Hypothalamus (tissue), 51 donors: ENCODE measurements at places on chromosomes 4 and X.

DNA sequence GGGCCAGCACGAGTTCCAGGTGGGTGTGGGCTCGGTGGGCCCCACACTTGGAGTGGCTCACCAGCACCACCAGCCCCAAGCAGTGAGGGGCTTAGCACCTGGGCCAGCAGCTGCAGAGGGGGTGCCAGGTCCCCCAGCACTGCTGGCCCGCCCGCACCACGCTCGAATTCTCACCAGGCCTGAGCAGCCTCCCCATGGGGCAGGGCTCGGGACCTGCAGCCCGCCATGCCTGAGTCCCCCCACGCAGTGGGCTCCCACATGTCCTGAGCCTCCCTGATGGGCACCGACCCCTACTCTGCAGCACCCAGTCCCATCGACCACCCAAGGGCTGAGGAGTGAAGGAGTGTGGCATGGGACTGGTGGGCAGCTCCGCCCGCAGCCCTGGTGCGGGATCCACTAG, 593.4 kb downstream of the GABRG1 start:
- DNase-seq, result no peak

DNA sequence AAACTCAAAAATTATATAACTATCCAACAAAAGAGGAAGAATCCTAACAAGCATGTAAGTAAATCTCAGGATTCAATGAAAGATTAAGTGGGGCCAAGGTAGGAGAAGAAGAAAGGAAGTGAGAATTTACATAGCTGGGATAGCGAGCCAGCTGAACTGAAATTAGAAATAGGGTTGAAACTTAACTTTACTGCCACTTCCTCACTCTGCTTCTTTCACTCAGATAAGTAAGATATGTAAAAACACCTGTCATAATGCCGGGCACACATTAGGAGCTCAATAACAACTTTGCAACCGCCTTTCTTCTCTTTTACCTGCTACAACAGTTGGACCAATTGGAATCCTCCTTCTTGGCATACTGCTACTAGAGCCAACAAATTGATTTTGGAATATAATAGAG, 129.4 kb downstream of the CNKSR2 start:
- no peak for DNase-seq

- peak; percentile 54 for DNase-seq
Measured at GRCh38 chrX:24149351-24150050, at the start of gene ZFX. Gene ZFX, plus strand, starts transcription at chrX:24149729. Its CDS starts 23,014 bp downstream, at chrX:24172743.

- no peak for DNase-seq
Measured at GRCh38 chrX:69311936-69312670, 146.8 kb upstream of the PJA1 start.

GRCh38 chrX:5122181-5122678, 1106.4 kb downstream of the NLGN4X start:
- no peak for DNase-seq

DNA sequence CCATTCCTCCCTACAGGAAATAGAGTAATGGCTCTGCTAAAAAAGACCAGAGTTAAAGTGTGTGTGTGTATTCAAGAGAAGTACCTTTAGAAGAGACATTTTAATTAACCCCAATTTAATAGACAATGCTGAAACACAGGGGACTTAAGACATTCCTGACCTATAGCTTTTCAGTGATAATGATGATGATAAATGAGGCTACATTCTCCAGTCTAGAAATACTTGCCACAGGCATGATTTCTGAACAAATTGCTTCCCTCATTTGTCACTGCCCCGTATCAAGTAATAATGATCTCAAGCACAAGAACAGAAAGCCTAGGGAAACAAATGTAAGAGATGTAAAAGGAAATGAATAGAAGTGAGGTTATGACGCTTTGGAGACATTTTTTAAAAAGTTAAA, 117.1 kb downstream of the UNC5C start:
- no peak for DNase-seq

DNA sequence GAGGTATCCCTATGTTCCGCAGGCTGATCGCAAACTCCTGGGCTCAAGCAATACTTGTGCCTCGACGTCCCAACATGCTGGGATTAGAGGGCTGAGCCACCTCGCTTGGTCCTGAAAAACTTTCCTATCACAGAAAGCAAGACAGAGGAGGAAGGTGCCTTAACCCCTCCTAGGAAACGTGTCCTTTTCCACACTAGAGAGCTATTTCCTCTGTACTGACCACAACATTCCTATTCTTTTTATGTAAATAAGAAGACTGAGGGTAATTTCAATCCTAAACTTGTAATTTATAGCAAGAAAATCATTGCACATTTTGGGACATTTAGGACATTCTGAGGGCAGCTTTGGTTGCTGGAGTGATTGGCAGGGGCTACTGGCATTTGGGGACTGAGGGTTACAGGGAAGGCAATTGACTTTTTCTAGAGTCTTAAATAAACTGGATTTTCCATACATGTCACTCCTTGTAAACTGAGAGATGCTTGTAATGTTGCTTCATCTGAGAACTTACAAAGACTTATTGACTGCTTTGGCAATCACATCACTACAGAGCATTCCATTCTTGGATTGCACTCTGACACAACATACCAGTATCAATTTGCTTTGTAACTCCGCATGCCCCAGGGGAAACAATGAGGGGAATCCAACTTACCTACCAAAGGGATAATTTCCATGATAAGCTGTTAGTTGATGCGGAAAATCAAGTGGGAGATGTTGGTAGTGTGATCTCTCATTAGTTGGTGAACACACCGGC, 15.6 kb downstream of the XAGE3 start:
- no peak for DNase-seq

GRCh38 chr4:19298998-19299397, 952.7 kb upstream of the SLIT2 start:
- DNase-seq, result no peak

DNA sequence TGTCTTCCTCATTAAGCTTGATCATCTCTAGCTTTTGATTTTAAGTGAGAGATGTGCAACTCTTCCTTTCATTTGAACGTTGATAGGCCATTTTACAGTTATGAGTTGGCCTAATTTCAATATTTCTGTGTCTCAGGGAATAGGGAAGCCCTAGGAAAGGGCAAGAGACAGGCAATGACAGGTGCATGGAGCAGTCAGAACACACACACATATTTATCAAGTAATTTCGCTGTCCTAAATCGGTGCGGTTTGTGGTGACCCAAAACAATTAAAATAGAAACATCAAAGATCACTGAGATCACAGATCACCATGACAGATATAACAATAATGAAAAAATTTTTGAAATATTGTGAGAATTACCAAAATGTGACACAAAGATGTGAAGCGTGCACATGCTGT, 87.7 kb upstream of the LSM6 start:
- no peak for DNase-seq

DNA sequence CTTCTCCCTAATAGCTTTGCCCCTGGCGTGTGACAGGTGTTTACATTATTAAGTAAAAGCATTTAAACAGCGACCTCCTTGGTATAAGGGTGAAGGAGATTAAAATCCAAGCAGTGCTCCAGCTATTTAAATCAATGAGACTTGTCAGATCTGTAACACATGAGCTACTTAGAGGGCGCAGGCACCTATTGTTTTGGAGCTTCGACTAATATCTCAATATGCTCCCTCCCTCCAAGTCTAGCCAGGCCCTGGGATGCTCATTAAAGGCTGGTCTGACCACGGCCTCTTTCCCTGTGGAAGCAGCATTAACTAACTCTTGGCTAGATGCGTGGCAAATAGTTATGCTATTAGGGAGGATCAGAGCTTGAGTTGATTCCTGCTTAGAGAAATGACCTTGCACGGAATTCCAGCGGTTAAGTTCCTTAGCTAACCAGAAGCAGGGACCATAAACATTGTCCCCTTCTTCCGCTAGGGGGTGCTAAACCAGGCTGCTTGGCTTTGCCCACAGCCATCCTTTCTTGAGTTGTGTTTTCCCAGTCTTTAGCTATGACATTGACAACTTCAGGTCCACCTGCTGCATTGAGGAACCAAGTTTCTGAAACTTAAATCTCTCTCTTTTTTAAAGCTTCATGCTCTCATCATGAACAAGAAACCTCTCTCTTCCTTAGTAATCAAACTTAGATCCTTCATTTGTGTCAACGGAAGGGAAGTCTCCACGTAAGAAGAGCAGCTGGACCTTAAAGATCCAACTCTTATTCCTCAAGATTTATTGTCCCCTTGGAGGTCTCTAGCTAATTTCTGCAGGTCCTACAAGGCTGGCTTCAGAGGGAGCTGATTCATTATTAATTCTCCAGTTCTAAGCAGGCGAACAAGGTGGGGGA, 80.7 kb upstream of the IGFBP7 start:
- no peak for DNase-seq

GRCh38 chr4:24674279-24674678, 89.9 kb upstream of the DHX15 start:
- no peak for DNase-seq

DNA sequence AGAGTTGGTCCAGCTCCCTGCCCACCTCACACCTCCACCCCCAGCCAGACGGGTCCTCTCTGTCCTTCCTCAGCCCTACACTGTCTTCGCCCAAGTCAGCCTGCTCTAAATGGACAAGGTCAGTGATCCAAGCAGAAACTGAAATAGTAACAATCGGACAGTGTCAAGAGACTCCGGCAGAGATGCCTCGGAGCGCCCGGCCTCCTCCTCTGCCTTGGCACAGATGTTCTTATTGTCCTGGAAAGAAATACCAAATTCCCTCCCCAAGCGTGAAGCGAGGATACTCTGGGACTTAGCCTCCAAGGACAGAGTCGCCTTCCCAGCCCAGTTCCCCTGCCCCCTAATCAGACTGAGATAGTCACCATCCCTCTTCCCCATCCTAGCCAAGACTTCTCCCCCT, 28.5 kb downstream of the UTP14A start:
- DNase-seq, result peak; percentile 2

- DNase-seq, result no peak
Measured at GRCh38 chrX:8939322-8939721, 94.6 kb downstream of the FAM9B start.

- no peak for DNase-seq
Measured at GRCh38 chrX:116961872-116962582, 499.3 kb upstream of the CT83 start.
